ENCODE measurements at places on chromosomes 5 and 9.
A peak's percentile ranks its signal among the peaks of the same experiment; 100 is the strongest.

DNA sequence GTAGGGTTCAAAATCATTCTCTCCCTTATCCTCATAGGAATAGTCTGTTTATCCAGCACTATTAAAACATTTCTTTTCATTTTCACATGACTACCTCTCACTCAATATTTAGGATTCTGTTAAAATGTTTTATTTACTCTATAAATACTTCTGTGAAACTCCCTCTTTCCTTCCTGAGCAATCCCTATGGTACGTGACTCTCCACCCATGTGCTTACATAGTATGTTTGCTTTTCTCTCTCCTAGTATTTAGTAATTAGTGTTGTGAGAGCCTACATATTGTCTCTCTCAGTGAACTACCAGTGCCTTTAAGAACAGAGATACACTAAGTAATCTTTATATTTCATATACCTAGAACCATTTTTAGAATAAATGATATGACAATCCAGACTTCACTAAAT lies 46.0 kb downstream of the PTPRD start:
- DNase-seq = no peak

DNA sequence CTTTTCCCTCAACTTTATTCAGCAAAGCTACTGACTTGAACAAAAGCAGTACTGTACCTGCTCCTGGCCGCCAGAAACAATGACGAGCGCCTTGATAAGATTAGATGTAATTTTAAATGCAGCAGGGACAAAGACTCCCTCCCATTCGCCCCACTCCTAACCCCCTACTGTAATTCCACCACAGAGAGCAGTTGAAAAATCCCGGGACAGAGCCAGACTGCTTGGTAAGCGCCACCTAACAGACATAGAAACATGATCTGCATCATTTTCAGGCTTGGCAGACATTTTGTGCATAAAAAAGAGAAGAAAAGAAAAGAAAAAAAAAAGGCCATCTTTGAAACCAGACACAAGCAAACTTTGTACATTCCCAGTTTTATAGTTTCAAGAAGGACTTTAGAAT lies 81.9 kb downstream of the ISL1 start:
- no peak for DNase-seq

DNA sequence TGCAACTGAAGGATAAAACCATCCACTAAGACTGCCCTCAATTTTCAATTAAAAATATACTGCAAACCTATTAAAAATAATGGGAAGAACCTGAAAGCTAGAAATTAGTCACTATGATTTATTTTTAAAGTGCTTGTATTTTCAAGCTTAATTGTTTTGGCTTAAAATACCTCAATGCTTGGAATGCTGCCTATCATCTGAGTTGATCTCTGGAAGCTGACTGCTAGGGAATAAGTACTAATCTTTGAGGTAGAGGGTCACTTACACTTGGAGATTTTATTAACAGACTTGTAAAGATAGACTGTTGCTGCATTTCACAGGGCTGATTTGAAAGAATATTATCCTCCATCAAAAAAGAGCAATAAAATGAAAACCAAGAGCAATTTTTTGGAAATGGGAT lies 6.2 kb downstream of the PCSK1 start:
- no peak for DNase-seq

GRCh38 chr9:4413856-4414255 lies 76.4 kb upstream of the SLC1A1 start:
- DNase-seq = no peak

DNA sequence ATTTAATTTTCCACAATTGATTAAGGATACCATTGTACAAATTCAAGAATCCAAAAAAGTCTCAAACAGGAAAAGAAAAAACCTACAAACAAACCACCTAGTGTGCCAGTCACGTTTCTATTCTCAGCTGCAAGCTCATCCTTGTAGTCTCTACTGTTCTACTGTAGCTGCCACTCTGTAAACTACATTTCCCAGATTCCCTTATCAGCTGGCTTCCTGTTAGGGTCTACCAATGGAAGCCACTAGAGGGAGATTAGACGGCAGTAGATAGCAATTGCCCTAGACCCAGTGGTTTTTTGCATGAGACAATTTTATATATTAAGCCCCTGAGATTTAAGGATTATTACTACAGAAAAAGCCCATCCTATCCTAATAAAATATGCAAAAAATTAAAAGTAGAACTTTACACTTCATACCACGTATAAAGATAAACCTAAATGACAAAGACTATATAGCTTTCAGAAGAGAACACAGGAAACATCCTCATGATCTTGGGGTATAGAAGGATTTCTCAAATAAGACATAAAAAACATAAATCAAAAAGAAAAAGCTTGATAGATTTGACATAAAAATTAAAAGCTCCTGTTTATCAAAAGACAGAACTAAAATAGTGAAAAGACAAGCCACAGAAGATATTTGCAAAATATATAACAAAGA lies 37.4 kb downstream of the P4HA2 start:
- DNase-seq = no peak

DNA sequence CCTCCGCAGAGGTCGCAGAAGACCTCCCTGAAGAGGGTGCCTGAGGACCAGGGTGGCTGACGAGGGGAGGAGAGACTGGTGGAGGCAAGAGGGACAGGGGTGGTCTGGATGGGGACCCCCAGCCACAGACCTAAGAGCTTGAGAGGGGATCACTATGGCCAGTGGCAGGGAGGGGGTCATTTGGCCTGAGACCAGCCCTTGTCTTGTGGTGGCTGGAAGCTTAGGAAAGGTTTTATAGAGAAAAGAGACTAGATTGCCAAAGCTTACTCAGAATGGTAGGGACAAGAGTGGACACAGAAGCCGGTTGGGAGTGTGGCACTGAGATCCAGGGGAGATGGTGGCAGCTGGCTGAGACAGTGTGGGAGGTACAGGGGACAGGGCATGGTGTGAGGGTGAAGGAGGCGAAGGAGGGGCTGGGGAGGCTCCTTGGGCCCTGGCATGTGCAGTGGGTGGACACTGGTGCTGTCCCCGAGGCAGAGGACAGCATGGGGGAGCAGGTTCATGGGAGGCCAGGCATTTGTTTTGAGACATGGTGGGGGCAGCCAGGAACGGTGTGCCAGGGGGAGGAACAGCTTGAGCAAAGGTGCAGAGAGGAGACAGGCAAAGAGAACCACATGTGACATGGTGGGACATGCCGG lies 123.0 kb downstream of the C9orf50 start:
- no peak for DNase-seq

DNA sequence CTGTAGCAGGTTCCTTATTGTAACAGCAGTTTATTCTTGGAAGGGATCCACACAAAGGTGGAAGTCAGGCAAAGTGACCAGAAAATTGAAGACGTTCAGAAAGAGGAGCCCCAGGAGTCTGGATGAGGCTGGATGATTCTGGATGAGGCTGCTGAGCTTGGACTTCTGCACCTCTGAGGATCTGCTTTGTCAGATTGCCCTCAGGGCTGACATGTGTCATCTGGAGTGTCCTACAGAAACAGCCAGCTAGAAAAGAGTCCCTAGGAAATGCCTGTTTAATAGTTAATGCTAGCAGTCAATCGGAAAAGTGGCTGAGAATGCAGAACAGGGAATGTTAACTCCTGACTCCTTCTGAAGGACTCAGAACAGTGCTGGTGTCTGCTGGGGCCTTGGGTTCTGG lies 236.4 kb downstream of the LRRC70 start:
- no peak for DNase-seq

DNA sequence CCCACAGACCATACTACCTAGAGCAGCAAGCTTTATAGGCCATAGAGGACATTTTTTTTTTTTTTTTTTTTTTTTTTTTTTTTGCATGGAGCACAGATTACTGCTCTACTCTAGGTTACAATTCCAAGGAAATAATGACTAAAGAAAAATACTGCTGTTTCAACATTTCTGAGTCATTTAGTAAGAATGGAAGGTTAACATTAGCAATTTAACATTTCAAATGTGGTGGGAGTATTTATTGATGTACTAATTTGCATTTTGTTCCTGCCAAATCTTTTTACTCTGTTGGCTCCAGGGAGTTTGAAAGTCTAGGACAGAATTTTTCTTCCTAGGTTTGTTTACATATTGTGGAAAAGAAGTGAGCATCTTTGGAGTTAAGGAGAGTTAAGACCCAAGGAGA lies 142.1 kb upstream of the CCDC152 start:
- no peak for DNase-seq

GRCh38 chr5:180523629-180524466 lies 29.7 kb downstream of the CNOT6 start:
- no peak for DNase-seq

- DNase-seq = no peak
Observed at GRCh38 chr9:127970401-127971313, 10.1 kb downstream of the EEIG1 start.

DNA sequence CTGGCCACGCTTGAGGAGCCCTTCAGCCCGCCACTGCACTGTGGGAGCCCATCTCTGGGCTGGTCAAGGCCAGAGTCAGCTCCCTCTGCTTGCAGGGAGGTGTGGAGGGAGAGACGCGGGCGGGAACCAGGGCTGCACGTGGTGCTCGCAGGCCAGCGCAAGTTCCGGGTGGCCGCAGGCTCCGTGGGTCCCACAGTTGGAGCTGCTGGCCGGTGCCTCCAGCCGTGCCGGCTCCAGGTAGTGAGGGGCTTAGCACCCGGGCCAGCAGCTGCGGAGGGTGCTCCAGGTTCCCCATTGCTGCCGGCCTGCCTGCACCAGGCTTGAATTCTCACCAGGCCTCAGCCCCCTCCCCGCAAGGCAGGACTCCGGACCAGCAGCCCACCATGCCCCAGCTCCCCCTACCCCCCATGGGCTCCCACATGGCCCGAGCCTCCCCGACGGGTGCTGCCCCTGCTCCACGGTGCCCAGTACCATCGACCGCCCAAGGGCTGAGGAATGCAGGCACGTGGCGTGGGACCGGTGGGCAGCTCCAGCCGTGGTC lies 192.8 kb upstream of the IZUMO3 start:
- DNase-seq = no peak

GRCh38 chr5:135602882-135603721 lies 24.3 kb upstream of the CXCL14 start:
- no peak for DNase-seq

DNA sequence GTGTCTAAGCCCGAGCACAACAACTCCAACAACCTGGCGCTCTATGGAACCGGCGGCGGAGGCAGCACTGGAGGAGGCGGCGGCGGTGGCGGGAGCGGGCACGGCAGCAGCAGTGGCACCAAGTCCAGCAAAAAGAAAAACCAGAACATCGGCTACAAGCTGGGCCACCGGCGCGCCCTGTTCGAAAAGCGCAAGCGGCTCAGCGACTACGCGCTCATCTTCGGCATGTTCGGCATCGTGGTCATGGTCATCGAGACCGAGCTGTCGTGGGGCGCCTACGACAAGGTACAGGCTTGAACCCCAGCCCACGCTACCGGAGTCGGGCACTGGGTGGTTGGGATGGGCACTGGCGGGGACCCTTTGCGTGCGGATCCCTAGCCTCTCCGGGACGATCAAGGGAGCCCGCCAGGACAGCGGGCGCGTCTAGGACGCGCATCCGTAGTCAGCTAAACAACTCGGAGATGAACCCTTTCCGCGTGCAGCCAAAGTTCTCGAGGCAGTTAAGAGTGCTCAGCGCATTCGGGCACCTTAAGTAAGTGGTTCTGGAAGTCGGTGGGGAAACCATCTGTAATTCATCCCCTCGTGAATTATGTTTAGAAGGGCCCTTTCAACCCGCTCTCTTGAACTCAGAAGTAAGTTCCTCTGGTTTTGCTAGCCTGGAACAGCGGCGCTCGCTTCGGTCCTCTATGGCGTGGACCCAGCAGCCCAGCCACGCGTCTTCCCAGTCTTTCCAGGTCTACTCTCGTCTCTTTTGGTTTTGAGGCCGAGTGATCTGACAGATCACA lies 1.3 kb downstream of the KCNN2 start:
- no peak for DNase-seq

DNA sequence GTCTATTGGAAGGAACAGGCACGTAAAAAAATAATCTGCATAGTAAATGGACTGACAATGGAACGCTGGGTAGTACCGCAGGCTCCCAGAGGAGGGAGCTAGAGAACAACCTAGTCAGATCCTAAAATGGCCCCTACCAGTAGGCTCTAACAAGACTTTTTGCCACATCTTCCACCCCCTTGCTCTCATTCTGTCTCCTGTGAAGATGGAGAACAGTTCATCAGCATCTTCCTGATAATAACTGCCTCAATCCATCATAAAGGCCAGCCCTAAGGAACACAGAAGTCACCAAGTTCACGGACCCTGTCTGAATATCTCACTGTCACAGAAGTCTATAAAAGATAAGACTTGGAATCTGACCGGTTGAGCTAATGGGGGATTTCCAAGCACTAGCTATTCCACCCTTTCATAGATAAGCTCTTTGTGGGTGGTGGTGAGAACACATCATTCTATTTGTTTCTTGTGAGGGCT lies 133.4 kb downstream of the SLC1A3 start:
- peak; percentile 37 for DNase-seq

GRCh38 chr9:37911271-37911681 lies 7.3 kb upstream of the SLC25A51 start:
- no peak for DNase-seq

DNA sequence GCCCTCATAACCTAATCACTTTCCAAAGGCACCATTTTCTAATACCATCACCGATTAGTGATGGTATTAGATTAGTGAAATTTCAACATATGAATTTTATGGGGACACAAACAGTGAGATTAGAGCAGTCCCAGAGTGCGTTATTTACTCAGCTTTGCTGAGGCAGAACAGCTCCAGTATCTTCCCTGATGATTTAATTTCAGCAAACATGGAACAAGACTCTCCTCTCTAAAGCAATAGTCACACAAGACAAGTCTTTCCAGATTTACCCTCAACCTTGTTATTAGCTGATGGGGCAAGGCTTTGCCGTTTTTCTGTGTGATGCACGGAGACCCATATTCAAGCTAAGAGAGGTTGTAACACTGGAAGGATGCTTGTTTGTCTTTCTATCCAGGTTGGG lies 333.4 kb downstream of the FBXL7 start:
- no peak for DNase-seq

DNA sequence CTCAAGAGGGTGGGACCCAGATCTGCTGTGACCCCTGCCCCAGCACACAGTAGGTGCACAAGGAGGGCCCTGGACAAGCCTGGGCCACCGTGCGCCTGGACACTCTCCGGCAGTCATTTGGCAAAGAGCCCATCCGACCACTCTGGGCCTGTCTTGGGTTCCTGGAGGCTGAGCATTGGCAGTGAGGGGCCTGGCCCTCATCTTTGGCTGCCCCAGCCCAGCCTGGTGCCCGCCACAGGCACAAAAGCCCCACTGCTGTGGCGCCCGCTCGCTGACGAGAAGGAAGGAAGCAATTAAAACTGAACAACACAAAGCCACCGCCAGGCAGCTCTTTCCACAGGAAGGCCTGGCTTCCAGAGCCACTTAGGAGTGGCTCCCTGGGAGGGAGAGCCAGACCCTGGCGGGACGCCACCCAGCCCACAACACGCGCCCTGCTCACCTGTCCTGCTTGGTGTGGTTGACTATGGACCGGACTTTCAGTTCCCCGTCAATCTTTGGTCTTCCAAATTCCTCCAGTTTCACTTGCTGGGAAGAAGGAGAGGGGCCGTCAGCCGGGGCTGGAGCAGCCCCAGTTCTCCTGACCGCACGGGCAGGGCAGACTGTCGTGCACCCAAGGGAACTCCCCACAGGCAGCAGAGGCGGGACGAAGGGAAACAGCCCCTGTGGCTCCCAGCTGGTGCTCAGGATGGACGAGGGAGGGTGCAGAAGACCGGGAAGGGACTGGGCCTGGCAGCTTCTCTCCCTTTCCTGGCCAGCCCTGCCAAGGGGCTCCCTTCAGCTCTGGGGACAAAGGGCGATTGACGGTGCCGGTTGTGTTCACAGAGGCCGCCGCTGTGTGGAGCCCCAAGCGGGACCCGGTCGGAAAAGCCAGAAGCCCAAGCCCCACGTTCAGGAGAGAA lies 50.9 kb upstream of the SARDH start:
- DNase-seq = no peak
